ENCODE measurements at places on chromosomes 2 and 18.

DNA sequence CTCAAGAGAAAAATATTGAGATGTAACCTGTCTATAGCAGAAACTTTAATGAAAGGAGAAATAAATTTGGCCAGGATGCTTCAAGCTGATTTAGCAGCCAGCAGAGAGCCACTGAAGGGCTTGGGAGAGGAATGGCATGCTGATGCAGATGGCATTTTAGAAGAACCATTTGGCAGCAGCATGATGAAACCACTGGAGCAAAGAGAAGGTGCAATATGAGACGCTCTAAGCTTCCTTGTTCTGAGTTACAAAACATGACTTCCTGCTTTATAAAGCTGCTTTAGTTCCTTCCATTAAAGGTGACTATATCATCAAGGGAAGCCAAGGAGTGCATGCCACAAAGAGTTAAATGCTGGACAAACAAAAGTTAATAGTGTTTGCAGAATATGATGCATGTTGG lies 189.7 kb downstream of the PID1 start:
- DNase-seq: no peak

- no peak for DNase-seq
These were observed 450.1 kb upstream of the PKDCC start for GRCh38 chr2:41597680-41598079.

DNA sequence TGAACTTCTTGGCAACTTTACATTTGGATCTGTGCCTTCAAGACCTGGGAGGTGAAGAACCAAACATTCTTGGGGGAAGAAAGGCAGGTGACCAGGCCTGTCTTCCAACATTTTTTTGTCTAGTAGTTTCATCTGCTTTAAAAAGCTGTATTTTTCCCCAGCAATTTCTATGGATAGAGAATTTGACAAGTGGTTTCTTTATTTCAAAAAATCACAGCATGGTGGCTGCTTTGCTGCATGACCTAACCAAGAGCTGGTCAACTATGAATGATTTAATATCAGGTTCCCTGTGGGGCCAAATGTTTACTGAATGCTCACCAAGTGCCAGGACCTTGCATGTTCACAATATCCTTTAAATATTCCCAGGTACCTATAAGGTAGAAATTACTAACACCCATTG lies 19.1 kb downstream of the LRP2 start:
- DNase-seq: no peak

GRCh38 chr2:181306785-181307184 lies 150.4 kb upstream of the ITGA4 start:
- DNase-seq: no peak

DNA sequence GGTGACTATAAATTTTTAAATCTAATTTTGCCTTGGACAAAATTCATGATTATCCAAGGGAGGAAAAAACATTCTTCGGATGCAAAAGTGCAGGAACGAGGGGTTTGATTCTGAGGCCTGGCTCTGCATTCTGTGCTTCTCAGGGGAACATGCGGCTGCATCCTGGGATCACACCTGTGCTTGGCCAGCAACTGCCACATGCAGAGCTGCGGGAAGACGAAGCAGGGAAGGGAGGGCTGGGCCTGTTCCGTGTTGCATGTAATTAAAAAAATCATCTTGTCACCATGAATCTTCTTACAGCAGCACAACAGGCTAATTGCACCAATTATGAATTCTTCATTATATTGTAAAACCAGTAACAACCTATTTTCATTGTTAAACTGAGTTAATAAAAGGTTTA lies 158.0 kb upstream of the ALKAL2 start:
- no peak for DNase-seq

- no peak for DNase-seq
These were observed 68.6 kb downstream of the CAMKMT start for GRCh38 chr2:44430342-44430741.

DNA sequence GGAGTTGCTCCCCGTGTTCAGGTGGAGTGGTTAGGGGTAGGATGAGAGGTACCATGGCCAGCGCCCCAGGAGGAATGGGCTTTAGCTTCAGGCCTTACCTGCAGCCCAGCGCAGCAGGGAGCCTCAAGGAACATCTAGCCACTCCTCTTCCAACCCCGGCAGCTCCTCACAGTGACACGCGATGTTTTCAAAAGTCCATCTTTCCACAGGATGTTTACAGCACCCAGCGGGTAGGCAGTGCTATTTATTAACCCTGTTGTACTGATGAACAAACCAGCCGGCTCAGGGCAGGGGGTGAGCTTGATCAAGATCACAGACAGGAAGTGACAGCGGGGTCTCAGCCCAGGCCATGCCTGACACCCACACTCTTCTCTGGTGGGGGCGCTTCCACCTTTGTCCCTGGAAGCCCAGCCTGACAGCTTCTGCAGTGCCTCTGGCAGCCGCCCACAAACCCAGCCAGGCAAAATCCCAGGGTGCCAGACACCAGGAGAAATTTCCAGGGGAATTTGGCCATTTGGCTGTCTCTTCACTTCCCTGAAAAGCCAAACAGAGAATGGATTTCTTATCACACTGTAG lies 18.4 kb upstream of the PRLH start:
- no peak for DNase-seq

DNA sequence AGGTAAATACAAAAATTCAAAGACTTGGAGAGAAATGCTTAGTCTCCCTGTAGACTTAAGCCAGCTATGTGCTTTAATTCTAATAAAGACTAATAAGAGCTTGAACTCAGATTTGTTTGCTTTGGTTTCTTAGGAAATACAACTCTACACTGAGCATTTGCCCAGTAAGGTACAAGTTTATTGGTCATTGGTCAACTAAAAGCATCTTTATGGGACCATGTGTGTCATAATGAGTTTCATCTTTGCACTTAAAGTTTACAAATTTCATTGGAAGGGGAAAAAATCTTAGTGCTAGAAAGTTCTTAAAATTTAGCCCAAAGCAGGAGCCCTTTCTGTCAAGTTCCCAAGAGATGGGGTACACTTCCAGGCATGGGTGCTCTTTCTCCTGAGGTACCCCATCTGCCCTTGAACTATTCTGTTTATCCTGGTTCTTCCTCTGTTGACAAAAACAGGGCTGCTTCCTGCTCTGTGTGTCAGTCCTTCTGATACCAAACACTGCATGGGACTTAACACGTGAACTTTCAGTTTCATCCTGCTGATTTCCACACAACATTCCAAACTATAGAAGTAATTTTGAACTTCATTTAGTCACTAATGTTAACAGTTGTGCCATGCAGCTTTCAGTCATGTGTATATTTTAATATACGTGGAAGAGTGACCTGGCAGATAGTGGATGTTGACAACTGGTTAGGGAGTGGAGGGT lies 200.2 kb downstream of the TPGS2 start:
- DNase-seq: no peak

DNA sequence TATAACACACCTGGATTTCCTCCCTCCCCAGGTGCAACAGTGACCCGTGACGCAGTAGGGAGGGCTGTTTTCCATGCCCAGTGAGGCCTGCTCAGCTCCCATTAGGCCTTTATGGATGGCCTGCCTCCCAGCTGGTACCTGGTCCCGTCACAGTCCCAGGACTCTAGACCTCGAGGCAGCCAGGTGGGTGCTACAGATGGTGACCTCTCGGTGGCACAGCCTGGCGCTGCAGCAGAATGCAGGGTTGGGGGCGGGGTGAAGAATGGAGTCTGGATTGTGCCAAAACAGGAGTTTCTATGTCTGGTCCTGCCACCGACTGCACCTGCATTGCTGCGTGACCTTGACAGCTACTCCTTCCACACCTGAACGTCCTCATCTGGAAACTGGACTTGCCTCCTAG lies 18.0 kb upstream of the YWHAQ start:
- DNase-seq: no peak

DNA sequence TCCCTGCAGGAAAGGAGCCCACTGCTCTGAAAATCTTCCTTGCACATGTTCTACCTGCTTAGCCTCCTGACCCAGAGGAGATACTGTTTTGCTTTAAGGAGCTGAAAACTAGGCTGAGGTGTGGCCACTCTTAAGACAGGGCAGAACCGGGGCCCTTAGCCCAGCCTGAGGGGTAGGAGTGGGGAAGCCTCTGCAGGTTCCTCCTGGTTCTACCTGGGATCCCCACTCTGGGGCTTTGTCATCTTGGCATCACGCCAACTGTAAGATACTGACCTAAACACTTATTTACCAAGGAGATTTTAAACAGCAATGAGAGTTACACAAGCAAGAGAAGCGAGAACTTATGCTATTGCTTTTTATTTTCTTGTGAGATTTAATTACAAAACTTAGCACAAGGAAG lies 86.9 kb downstream of the KCTD1 start:
- no peak for DNase-seq

DNA sequence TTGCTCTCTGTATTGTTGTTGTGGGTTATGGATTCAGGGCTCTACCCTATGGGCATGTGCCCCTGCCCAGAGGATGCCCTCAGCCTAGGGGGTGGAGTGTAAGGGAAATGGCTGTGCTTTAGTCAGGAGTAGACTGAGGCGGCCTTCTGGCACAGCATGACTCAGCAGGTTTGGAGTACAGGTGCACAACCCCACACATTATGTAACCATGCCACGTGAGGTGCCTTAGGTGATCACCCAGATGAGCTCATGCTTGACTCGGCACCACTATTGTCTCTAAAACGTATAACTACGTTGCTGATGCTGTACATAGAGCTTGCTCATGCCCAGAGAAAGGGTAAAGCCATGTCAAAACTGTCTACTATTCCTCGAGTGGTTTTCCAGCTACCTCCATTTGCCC lies 48.3 kb upstream of the ZC3H15 start:
- DNase-seq: no peak

- no peak for DNase-seq
These were observed 338.3 kb downstream of the GULP1 start for GRCh38 chr2:188629753-188630527.

DNA sequence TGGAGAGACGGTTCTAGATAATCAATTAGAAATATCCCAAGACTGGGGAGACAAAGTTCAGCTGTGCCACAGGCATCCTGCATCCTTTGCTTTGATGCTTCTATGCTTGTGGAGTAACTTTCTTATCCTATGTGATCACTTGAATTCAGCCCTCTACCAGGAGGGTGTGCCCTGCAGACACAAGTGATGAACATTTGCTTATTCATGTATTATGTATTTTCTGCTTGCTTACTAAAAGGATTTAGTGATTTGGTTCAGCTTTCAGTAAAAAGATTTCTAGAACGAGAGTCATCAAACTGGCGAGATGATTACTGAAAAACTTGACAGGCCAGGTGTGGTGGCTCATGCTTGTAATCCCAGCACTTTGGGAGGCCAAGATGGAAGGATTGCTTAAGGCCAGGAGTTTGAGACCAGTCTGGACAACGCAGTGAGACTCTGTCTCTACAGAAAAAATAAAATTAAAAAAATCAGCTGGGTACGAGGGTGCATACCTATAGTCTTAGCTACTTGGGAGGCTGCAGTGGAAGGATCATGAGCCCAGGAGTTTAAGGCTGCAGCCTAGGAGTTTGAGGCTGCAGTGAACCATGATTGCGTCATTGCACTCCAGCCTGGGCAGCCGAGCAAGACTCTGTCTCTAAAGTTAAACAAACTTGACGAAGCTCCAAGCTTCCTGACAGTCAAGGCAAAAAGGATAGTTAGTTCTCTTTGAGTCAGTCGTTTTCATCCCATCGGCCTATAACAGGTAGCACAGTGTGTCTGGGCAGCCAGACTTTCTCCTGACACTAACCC lies 13.3 kb downstream of the HK2 start:
- no peak for DNase-seq

Measured in glutamatergic neuron (in vitro differentiated cells).